Spinal cord (tissue), 10 donors: ENCODE measurements at places on chromosomes 2 and 18.

- H3K27ac ChIP-seq: no peak overlapping the region
- no peaks in the 10 kb centered on the region for H3K36me3 ChIP-seq
- H3K27me3 ChIP-seq: no peaks in the 10 kb centered on the region
- H3K4me1 ChIP-seq: no peaks in the 10 kb centered on the region
- no peak overlapping the region for H3K4me3 ChIP-seq
- no peak for DNase-seq
Observed at GRCh38 chr2:118978064-118978463, 36.1 kb downstream of the MARCO start.

DNA sequence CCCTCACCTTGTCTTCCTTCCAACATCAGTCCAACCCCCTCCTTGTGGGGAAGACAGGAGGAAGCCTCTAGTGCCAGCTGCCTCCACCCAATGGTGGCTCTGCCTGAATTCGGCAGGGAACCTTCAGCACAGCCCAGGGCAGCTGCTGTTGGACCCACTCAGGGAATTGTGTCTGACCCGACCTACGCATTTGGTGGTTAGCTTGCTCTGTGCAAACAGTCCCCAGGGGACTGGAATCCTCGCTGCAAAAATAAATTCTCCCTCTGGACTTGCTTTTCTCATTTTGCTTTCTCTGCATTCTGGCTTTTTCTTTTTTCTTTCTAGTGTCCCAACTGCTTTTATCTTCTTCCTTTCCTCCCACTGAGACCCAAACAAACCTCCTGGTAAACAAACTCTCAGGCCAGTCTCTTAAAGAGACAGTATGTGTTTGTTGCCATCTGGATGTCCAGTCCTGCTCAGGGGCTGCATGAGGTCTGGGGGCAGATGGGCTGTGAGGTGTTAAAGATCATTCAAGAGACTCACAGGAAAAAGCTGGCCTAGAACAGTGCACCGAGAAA, 137.7 kb upstream of the HAAO start:
- H3K4me1 ChIP-seq: peaks cover 85% of the 10 kb centered on the region
- no peaks in the 10 kb centered on the region for H3K27me3 ChIP-seq
- peak overlapping the region; percentile 97 for H3K27ac ChIP-seq
- no peak overlapping the region for H3K4me3 ChIP-seq

GRCh38 chr2:12951657-12951973, 234.9 kb downstream of the TRIB2 start:
- H3K27ac ChIP-seq: no peak overlapping the region
- no peaks in the 10 kb centered on the region for H3K36me3 ChIP-seq
- DNase-seq: no peak
- H3K4me3 ChIP-seq: no peak overlapping the region

- H3K36me3 ChIP-seq: no peaks in the 10 kb centered on the region
- H3K4me1 ChIP-seq: no peaks in the 10 kb centered on the region
- H3K4me3 ChIP-seq: no peak overlapping the region
- H3K27ac ChIP-seq: no peak overlapping the region
Observed at GRCh38 chr2:112173646-112174319, 35.6 kb downstream of the FBLN7 start.

DNA sequence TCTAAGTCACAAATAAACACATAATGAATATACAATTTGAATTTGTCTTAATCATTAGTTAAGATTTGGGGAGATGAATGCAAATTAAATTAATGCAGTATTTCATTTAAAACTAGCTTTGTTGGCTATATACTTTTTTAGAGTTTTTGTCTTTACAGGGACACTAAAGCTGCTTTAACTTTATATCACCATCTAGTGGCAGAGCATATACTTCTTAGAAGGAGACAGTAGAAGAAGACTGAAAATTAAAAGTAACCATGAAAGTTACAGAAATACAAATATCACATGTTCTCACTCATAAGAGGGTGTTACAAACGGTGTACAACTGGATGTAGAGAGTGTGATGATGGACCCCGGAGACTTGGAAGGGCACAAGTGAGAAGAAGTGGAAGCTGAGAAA, 268.3 kb upstream of the NETO1 start:
- H3K27ac ChIP-seq: no peak overlapping the region
- no peaks in the 10 kb centered on the region for H3K36me3 ChIP-seq
- peak; percentile 1 for DNase-seq
- H3K27me3 ChIP-seq: no peaks in the 10 kb centered on the region

DNA sequence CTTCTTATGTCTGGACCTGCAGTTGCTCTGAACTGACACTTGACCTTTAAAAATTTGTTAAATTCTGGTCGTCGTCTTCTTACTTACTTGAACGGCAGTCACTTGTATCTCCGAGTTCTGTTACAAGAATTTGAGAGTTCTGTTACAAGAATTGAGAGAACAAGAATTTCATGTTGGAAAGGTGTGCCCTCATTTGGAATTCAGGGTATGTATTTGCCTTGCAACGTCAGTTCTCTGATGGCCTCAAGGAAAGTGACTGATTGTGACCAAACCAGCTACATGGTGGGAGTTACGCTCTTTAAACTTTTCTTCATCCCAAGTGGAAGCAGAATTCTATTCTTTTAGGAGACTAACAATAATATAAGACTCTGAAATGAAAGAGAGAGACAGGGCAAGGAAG, 320.0 kb upstream of the TRIB2 start:
- H3K4me3 ChIP-seq: no peak overlapping the region
- H3K4me1 ChIP-seq: no peaks in the 10 kb centered on the region
- no peak overlapping the region for H3K27ac ChIP-seq
- no peak for DNase-seq
- no peaks in the 10 kb centered on the region for H3K27me3 ChIP-seq

GRCh38 chr2:228509021-228509420, 327.5 kb upstream of the SPHKAP start:
- no peak for DNase-seq
- no peak overlapping the region for H3K27ac ChIP-seq
- no peaks in the 10 kb centered on the region for H3K27me3 ChIP-seq
- no peaks in the 10 kb centered on the region for H3K4me1 ChIP-seq
- no peaks in the 10 kb centered on the region for H3K36me3 ChIP-seq

DNA sequence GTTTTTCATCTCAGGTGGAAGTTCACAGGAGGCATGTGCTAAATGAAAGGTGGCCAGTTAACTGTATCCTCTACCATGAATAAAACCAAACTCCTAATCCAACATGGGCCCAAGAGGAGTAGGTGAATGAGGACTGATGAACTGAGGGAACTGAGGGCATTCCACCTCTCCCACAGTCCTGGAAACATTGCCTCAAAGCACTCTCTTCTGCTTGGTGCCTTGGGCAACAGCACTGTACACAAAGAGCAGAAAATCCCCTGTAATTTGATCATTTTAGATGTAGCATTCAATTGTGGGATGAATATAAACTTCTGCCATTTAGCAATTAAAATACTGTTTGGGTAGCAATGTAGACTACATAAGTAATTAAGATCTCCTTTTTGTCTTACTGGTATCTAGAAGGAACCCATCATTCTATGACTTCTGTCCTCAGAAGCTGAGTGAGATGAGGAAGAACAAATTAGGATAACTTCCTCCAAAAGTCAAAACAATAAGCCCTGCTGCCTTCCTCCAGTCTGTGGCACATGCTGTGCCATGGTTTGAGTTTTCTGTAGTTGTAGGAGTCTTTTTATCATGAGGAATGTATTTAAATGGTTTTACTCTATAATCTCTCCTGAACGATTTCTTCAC, 86.7 kb upstream of the ZEB2 start:
- no peaks in the 10 kb centered on the region for H3K27me3 ChIP-seq
- H3K4me1 ChIP-seq: no peaks in the 10 kb centered on the region
- no peaks in the 10 kb centered on the region for H3K36me3 ChIP-seq
- H3K4me3 ChIP-seq: no peak overlapping the region
- no peak overlapping the region for H3K27ac ChIP-seq

DNA sequence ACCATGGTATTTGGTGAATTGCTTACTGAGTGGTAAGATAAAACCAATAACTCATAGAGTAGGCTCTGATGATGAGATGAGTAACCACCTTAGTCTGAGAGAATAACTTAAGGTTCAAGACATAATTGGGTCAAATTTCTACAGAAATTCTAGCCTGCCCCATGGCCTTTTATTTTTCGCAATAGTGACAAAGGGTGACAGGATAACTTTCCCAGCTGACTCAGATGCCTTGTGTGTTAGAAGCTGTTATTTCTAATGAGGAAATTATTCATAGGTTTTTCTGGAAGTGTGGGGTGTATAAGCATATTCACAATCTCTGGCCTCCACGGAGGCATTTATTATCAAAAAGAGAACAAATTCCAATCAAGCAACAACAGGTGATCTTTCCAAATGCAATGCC, 159.0 kb downstream of the NUP35 start:
- H3K4me1 ChIP-seq: no peaks in the 10 kb centered on the region
- no peak for DNase-seq
- H3K27ac ChIP-seq: no peak overlapping the region
- no peak overlapping the region for H3K4me3 ChIP-seq
- H3K36me3 ChIP-seq: no peaks in the 10 kb centered on the region

DNA sequence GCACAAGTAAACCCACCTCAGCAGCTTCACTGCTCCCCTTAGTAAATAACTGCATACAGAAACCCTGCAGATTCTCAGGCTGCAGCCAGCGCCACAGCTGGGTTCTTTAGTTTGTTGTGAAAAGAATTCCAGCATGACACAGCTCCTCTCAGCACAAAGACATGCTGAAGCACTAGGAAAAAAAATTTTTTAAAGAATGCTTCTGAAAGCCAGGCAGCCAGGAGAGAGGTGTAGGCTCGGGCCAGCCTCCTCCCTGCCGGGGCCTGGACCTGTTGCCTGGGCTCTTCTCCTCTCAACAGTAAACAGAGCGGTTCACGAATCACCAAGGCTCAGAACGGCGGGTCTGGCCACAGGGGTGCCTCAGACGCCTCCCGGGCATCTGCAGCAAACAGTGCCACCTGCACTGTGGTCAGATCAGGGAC, 95.7 kb upstream of the POU3F3 start:
- DNase-seq: peak; percentile 82
- no peak overlapping the region for H3K4me3 ChIP-seq
- H3K27me3 ChIP-seq: no peaks in the 10 kb centered on the region
- no peaks in the 10 kb centered on the region for H3K36me3 ChIP-seq
- H3K4me1 ChIP-seq: peaks cover 30% of the 10 kb centered on the region
- H3K27ac ChIP-seq: peak overlapping the region; percentile 67

DNA sequence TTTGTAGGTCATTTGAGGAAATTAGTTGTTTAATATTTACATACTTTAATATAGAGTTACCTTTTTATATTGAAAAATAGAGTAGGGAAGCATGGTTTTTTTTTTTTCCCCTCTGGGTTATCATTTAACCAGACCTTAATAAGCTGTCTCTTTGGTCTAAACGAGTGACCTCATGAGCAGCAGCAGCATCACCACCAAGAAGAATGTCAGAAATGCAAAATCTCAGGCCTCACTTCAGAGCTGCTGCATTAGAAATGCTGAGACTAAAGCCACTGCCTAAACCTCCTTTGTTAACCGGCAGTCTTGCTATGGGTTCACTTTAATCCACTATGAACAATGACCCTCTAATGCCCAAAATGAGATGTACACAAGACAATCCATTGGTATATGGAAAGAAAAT, 733.7 kb upstream of the FAM98A start:
- no peaks in the 10 kb centered on the region for H3K27me3 ChIP-seq
- H3K36me3 ChIP-seq: no peaks in the 10 kb centered on the region
- H3K27ac ChIP-seq: no peak overlapping the region
- DNase-seq: no peak

DNA sequence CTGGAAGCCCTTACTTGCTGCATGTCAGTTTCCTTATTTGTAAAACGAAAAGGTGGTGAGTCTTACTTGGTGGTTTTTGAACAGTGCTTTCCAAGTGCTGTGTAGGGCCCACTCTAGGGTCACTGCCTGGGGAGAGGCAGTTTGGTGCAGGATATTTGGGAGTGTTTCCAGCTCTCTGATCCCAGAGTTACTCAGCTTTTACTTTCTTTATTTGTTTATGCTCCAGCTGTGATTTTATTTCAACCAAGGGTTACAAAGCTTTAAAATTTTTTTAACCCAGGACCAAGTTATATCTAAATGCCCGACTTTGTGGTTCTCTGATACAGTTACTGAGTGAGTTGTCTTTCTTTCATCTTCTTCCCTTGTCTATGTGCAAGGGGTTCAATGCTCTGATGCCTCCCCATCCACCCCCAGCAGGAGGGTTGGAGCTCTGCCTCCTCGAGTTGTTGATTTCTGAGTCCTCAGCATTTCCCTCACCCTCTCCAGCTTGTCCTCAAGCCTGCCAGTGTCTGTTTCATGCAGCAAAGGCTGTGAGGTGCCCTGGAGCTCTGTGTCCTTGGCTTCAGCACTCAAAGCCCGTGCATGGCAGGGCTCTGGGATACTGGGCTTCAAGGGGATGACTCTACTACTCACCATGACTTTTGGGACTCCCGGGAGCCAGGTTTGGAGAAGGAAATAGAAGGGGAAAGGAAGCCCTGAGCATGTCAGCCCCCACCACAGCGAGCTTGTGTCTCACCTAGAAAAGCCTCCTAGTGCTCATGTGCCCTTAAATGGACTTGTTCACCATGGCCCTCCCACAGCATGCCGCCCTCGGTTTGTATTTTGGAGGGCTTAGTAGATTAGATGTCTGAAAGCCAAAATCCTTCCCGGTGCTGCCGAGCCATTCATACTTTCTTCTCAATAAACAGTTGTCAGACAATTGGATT, 236.8 kb downstream of the SETBP1 start:
- no peaks in the 10 kb centered on the region for H3K36me3 ChIP-seq
- H3K27me3 ChIP-seq: no peaks in the 10 kb centered on the region
- no peak overlapping the region for H3K4me3 ChIP-seq

- peak overlapping the region; percentile 36 for H3K27ac ChIP-seq
- H3K27me3 ChIP-seq: no peaks in the 10 kb centered on the region
- no peak for DNase-seq
- H3K4me1 ChIP-seq: no peaks in the 10 kb centered on the region
Observed at GRCh38 chr18:58813561-58814225, 51.0 kb upstream of the ZNF532 start.

DNA sequence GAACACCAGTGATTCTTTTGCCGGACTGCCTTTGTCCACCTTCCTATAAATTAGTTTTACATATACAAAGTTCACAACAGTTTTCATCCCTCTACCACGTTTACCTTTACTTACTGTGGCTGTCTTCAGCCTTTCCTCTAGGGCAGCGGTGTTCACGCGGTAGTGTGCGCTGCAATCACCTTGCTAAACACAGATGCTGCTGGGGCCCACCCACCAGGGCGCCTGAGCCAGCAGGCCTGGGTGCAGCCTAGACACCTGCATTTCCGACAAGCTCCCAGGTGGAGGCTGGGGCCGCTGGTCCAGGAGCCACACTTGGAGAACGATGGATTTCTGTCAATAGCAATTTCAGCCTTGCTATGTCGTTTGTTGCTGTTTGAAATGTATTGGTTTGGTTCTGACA, 83.1 kb downstream of the NDUFA10 start:
- H3K4me1 ChIP-seq: peaks cover 27% of the 10 kb centered on the region
- DNase-seq: no peak
- peaks cover 10% of the 10 kb centered on the region for H3K36me3 ChIP-seq
- no peak overlapping the region for H3K27ac ChIP-seq
- no peaks in the 10 kb centered on the region for H3K27me3 ChIP-seq
- no peak overlapping the region for H3K4me3 ChIP-seq

- no peak overlapping the region for H3K4me3 ChIP-seq
- H3K27ac ChIP-seq: no peak overlapping the region
- H3K27me3 ChIP-seq: no peaks in the 10 kb centered on the region
- no peak for DNase-seq
- H3K36me3 ChIP-seq: no peaks in the 10 kb centered on the region
- no peaks in the 10 kb centered on the region for H3K4me1 ChIP-seq
Observed at GRCh38 chr2:146776596-146776995, 1068.2 kb upstream of the ACVR2A start.

- no peak for DNase-seq
- H3K27ac ChIP-seq: no peak overlapping the region
- H3K4me3 ChIP-seq: no peak overlapping the region
- H3K27me3 ChIP-seq: no peaks in the 10 kb centered on the region
- no peaks in the 10 kb centered on the region for H3K36me3 ChIP-seq
- no peaks in the 10 kb centered on the region for H3K4me1 ChIP-seq
Observed at GRCh38 chr2:159620796-159621195, 4.4 kb upstream of the BAZ2B start.

GRCh38 chr18:49764032-49764431, 49.3 kb downstream of the ACAA2 start:
- H3K4me1 ChIP-seq: peaks cover 6% of the 10 kb centered on the region
- no peak for DNase-seq
- no peak overlapping the region for H3K27ac ChIP-seq
